ENCODE measurements at places on chromosomes 12 and 14.

GRCh38 chr12:67457778-67458665, 188.9 kb downstream of the CAND1 start:
- DNase-seq, result no peak

- DNase-seq, result no peak
Observed at GRCh38 chr12:75872762-75873161, 158.8 kb downstream of the PHLDA1 start.

- DNase-seq, result no peak
Observed at GRCh38 chr12:113815031-113815430, 151.1 kb downstream of the RBM19 start.

- no peak for DNase-seq
Observed at GRCh38 chr14:67986131-67986841, 166.7 kb downstream of the RAD51B start.

DNA sequence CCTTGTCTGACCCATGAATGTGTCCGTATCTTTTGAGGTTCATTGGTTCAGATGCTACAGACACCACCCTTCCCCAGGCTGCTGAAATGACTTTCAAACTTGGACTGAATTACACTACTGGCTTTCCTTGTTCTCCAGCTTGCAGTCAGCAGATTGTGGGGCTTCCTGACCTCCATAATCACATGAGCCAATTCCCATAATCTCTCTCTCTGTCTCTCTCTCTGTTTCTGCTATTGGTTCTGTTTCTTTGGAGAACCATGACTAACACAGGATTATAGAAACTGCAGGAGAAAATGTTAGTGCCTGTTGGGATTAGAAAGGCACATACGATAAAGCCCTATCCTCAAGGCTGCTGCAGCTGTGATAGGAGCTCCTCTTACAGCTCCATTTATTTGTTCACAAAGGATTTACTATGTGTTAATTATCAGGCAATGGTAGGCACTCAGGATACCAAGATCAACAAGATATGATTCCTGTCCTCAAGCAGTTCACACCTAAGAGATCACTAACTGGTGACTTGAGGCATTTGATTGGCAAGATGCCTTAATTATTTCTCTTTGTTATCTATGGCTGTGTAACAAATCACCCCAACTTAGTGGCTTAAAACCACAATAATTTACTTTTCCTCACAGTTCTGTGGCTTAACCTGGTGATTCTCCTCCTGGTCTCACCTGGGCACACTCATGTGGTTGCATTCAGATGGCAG, 10.2 kb upstream of the NYNRIN start:
- DNase-seq, result no peak

GRCh38 chr12:52004042-52004648, 2.6 kb upstream of the TAMALIN start:
- DNase-seq, result no peak

DNA sequence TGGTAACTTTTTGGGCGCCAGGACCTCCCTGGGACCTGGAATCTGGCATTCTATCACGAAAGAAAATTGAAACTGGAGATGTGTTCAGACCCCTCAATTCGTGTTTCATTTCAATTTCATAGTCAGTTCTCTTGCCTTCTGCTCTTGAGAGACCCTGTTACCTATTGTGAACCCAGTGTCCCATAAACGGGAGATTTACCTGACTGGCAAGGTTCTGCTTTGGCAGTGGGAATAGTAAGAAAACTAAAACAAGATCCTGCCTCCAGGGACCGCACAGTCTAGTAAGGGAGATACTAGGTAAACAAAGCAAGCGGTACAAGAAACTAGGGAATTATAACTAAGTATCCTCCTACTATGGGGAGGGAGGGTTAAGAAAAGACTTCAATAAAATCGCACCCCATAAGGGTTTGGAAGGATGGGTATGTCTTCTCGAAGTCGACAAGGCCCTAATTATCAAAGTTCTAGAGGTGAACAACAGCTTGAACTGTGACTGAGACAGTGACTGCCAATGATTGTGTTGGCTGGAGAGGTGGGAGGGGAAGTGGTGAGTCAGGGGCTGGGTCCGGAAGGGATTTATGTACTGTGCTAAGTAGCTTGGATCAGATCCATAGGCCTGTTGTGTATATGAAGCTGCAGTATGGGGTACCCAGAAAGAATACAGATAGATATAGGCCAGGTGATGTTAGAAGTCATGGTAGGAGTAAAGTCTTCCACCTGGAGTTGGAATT, 754 bp downstream of the ACSS3 start:
- no peak for DNase-seq

DNA sequence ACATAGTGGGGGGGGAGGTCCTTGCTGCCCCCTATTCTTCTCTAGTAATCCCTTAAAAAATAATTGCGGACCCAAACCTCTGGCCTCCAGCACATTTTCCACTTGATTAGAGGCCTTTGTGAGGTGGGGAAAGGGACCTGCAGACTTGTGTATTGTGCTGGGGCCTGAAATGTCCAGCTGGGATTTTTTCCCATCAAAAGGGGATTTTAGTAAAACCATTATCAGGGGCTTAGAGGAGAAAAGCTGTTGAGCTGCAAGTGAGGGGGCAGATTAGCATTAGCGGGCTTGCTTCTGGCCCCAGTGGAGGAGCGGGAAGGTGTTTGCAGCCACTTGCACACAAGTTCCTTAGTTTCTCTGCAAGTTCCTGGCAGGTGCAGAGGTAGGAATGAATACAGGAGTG, 13.9 kb downstream of the FBXL14 start:
- no peak for DNase-seq

- no peak for DNase-seq
Observed at GRCh38 chr14:82915381-82915780, 1381.7 kb upstream of the SEL1L start.

DNA sequence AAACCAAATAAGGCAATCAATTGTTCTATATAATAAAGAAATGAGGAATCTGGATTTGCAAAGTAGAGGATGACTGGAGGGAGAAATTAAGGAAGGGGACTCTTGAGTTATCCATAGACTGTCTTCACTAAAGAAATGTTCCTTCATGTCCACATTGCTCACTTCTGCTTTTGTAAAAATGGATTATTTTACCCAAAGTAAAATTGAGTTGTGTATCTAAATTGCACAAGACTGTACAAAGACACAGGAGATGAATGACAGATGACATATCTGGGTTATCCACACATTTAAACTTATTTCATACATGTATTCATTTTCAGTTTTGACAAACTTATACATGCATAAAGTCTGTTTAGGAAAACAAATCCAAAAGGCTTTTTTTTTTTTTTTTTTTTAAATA, 11.3 kb downstream of the ATP2B1 start:
- DNase-seq, result no peak

DNA sequence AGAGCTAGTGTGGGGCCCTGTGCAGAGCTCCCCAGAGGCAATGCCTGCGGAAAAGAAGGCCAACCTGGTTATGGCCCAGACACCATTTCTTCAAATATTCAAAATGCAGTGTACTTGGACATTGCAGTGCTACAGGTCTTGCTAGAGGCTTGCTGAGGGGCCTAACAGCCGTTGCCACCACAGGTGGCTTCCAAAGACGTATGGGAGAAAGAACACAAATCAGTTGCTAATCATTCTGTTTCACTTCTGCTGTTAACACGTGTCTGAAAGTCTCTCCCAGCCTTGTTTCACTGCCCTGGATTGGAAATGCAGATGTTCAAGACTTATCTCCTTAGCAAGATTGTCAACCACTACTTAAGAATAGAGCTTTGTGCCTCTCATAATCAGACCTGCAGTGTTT, 925.9 kb downstream of the GALC start:
- DNase-seq, result no peak

- DNase-seq, result no peak
Observed at GRCh38 chr12:98821866-98822265, 176.8 kb downstream of the APAF1 start.

DNA sequence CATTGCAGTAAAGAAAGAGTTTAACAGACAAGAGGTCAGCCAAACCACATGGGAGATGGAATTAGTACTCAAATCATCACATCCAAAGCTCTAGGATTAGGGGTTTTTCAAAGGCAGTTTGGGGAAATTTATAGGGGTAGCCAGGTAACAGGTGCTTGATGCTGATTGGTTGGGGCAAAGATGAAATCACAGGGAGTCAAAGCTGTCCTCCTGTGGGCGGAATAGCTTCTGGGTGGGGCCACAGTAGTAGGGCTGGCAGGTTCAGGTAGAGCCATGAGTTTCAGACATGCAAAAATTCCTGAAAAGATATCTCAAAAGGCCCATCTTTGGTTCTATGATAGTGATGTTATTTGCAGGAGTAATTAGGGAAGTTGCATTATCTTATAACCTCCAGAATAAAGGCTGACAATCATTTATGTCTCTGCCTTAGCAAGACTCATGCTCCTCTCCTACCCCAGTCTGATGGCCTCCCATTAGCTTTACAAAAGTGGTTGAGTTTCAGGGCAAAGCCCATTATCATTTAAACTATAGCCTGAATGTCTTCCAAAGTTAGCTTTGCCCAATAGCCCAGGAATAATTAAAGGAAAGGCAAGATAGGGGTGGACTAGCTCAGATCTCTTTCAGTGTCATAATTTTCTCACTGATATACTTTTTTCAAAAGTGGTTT, 42.1 kb upstream of the CNTN1 start:
- no peak for DNase-seq

- DNase-seq, result no peak
Observed at GRCh38 chr12:9906873-9907272, 25.3 kb downstream of the CLEC2A start.

DNA sequence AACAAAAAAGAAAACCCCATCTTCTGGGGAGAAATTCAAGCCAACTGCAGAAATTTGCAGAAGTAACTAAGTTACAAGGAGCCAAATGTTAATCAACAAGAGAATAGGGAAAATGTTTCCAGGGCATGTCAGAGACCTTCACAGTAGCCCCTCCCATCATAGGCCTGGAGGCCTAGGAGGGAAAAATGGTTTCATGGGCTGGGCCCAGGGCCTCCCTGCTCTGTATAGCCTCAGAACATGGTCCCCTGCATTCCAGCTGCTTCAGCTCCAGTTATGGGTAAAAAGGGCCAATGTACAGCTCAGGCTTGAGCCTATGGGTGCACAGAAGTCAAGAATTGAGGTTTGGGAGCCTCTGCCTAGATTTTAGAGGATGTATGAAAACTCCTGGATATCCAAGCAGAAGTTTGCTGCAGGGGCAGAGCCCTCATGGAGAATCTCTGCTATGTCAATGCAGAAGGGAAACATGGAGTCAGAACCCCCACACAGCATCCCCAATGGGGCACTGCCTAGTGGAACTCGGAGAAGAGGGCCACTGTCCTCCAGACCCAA, 260.9 kb downstream of the DUSP6 start:
- no peak for DNase-seq

GRCh38 chr14:76002383-76002782, 16.8 kb downstream of the IFT43 start:
- DNase-seq, result no peak

DNA sequence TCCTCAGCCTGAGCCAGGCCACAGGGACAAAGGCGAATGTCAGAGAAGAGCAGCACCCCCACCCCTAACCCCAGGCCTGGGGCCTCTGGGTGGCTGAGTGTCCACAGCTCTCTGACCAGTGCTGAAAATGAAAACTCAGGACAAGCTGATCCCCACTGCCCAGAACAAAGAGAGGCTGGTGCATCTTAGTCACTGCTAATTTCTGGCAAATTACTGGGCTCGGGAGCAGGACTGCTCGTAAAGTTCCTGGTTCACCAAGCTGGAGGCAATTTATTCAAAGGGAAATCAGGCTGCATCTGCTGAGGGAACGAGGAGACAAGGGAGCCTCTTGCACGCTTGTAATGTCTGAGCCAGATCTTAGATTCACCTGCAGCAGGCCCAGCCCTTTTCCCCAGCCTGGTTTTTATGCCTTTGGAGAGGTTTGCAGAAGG, 43.2 kb downstream of the CALM1 start:
- DNase-seq, result no peak

DNA sequence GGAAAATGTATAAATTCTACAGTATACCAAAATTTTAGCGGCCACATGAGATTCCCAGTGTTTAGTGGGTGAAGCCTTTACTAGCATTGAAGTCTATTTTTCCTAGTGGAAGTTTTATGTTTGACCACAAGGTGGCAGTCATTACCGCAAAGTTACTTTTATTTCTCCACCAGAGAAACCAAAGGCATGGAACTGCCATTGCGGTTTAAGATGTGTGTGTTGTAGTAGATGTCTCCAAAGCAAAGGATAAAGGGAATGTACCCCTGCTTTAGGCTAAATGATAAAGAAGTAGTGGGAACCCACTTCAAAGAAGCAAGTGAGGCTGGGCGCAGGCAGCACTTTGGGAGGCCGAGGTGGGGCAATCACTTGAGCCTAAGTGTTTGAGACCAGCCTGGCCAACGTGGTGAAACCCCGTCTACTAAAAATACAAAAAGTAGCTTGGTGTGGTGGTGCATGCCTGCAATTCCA, 140.5 kb downstream of the PRKCH start:
- no peak for DNase-seq

DNA sequence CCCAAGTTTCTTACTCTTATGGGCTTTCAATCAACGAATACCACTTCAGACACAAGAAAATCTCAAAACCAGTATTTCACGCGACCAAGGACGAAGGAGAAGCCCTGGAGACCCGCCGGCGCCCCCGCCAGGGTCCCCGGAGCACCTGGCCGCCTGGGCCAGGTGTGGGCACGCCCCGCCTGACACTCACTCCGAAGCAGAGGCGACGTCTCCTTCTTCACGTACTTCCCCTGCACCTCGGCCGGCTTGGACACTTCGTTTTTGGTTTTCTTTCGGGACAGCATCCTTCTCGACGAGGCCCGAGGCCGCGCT, 466 bp downstream of the SAV1 start:
- no peak for DNase-seq

- DNase-seq, result peak; percentile 13
Observed at GRCh38 chr14:58501214-58501816, 73.8 kb downstream of the KIAA0586 start.

GRCh38 chr12:68905733-68906132, 27.2 kb downstream of the CPM start:
- no peak for DNase-seq

DNA sequence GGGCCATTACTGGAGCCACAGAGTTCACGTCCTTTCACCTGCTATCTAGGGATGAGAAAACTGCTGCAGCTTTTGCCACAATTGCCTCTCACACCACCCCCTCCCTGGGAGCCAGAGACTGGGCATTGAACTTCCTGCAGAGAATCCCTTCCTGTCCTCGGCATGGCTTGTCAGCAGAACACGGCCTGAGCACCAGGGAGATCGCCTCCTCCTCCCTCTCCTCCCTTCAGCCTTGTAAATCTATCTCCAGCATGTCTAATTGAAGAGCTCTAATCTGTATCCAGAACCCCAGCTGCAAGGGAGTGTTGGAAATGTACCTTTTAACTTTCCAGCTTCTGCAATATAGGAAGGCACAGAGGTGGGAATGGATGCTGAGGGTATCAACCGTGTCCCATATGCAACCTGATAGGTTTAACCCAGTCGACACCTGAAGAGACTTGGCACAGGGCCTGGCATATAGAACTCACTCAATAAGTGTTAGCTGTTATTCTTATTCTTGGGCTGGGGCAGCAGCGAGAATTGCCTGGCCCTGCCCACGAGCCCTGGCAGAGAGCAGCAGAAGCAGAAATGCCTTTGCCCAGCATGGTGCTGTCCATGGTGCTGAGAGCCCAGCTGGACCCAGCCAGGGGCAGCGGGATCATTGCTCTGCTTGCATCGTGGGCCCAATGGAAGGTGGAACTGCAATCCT, 26.8 kb downstream of the TMEM63C start:
- DNase-seq, result peak; percentile 8

- DNase-seq, result no peak
Observed at GRCh38 chr12:59472273-59472672, 123.6 kb upstream of the SLC16A7 start.

All from GM04503 (cell line).